ENCODE measurements at places on chromosomes 5 and 9. TPM values are rescaled to one million over a fixed set of nuclear protein-coding genes. Genes with fewer than 3 reads are reported as not detected.
A peak's percentile ranks its signal among the peaks of the same experiment; 100 is the strongest.

GRCh38 chr9:99762470-99762869 lies 59.2 kb upstream of the NR4A3 start:
- DNase-seq, result no peak

DNA sequence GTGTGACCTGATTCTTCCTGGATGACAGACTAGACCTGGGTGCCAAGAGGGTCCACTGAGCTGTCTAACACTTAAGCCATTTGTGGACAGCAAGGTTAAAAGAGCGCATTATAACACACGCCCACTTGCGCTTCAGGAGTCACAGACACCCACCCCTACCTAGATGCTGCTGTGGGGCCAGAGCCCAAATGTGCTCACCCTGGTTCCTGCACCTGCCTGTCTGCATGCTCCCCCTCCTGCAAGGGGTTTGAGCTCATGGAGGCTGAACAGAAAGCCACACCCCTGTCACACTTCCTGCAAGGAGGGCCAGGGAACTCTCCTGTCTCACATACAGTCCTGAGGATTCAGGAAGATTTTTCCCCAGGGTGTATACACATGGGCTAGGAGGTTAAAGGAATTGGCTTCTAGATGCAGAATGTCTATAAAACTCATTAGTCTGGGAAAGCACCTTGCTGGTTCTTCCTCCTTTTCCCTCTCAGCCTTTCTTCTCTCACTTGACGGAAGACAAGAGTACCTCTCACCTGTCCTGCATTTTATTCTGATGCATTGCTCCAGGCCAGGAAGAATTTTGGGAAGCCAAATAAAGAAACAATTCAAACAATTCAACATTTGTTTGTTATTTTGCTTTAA lies 87.4 kb upstream of the LHFPL2 start:
- no peak for DNase-seq

DNA sequence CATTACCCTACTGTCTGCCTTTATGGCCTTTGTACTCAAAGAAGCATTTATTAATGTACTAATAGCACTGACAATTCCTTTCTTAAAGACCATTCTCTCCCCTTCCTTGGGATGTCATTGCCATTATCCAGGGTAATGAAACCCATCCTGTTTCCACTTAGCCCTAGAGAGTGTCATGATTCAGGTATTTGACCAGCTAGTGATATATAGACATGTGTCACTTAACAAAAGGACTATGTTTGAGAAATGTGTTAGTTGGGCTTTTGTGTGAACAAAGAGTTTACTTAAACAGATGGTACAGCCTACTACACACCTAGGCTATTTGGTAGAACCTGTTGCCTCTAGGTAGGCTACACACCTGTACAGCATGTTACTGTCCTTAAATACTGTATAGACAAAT lies 2.0 kb downstream of the ATP6V0E1 start:
- DNase-seq, result no peak

DNA sequence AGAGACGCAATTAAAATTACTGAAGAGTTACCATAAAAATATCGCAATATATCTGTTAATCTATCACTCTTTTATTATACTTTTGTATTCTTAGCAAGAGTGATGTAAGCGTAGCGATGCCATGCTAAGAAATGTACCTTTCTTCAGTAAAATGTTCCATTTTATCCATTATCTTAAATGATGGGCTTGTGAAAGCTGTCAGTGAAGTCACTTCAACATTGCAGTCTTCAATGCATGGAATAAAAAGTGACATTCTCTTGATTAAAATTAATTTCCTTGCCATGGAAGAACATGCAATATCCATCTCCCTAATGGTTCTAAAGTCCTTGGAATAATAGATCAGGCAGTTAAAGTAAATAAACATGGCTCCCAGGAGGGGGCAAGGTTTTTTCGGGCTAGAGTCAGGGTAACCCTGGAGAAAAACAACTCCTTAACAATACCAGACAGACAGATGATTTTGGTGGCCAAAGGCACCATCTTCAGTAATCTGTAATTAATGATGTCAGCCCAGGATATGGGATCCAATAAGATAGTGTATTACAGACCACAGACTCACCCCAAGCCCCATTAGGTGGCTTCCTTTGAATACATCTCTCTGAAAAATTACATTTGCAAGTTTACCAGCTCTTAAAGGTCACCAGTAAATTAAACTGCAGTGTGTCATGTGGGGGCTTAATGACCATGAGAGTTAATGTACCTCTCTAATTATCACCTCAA lies 677.1 kb downstream of the DTWD2 start:
- no peak for DNase-seq

DNA sequence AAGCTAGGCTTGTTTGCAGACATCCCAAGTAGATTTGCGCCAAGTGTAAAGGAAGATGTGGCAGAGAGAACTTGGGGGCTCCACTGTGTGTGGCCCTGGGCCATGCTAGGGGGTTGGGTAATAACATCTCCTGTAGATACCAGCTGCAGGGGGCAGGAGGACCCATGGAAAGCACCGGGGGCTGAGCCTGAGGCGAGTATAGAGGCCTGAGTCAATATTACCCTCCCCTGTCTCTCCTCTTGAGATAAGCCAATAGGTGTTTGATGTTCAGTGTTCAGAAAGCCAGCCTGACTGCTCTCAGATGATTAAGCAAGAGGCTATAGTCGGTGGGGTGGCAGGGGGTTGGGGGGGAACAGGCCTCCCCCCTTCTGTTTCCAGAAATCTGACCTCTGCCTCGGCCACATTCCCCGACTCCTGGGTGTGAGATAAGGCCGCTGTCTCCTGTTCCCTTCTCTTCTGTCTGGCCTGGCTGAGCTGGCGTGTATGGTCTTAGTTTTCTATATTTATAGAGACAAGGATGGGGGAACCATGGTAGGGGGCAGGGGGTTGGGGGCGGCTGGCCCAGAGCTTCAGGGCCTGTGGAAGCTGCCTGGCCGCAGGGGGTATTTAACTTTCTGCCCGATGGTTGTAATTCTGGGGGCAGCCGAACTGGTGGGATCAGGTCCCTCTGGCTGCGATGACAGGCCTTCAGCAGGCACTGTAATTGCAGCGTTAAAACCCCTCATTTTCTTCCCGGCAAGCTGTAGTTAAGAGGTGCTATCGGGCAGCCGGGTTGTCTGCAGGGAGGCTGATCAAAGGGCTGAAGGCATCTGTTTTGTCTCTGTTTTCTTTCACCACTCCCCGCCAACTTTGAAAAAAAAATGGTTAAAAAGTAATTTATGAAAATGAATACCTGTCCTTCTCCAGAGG lies 292.0 kb downstream of the NSG2 start:
- no peak for DNase-seq

- DNase-seq, result no peak
Measured at GRCh38 chr5:107324071-107324470, 346.7 kb downstream of the EFNA5 start.

- DNase-seq, result no peak
Measured at GRCh38 chr9:6938873-6939272, 181.1 kb downstream of the KDM4C start.

GRCh38 chr9:110744715-110745384 lies 76.3 kb downstream of the MUSK start:
- peak; percentile 97 for DNase-seq

GRCh38 chr9:4425319-4426045 lies 64.8 kb upstream of the SLC1A1 start:
- peak; percentile 56 for DNase-seq

DNA sequence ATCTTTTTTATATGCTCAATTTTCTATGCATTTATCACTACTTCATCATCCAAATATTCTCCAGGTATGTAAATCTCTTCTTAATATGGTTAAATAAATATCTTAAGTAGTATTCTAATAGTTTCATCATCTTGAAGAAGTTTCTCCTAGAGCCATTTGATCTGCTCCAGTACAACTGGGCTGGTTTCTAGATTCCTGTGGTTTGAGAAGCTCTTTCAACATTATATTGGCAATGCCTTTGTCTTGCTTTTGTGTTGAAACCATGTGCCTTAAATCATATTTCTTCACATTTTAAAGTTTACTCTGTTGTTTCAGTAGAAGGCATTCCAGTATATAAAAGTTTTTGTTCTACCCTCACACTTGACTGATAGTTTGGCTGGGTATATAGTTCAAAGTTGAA lies 27.6 kb downstream of the MBLAC2 start:
- peak; percentile 33 for DNase-seq

DNA sequence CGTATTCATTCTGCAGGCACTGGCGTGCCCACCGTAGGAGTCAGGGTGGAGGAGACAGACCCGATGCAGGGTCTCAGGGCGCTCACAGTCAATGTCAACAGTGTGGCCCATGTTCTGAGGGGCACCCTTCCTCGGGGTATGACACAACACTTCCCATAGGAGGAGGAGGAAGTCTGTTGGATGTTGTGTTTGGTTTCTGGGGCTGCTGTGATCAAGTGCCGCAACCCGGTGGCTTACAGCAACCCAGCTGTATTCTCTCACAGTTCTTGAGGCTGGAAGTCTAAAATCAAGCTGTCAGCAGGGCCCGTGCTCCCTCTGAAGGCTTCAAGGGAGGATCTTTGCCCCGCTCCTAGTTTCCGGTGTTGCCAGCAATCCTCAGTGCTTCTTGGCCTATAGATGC lies 5.6 kb upstream of the HNRNPAB start:
- DNase-seq, result no peak

- DNase-seq, result peak; percentile 22
Measured at GRCh38 chr9:97487107-97487506, 14.4 kb upstream of the TMOD1 start.

- DNase-seq, result no peak
Measured at GRCh38 chr9:108787690-108788048, 68.1 kb downstream of the ACTL7B start.

- DNase-seq, result no peak
Measured at GRCh38 chr5:123007182-123007581, 29.3 kb downstream of the PPIC start.

GRCh38 chr9:128905964-128906363 lies 14.8 kb upstream of the PHYHD1 start:
- DNase-seq, result no peak

- DNase-seq, result no peak
Measured at GRCh38 chr5:58346041-58346440, 113.8 kb downstream of the PLK2 start.

- DNase-seq, result peak; percentile 99
Measured at GRCh38 chr5:39760385-39761198, 335.8 kb upstream of the DAB2 start.

GRCh38 chr5:168315416-168316138 lies 24.1 kb downstream of the WWC1 start:
- DNase-seq, result no peak

GRCh38 chr5:132497488-132497997 lies 7.0 kb upstream of the IRF1 start:
- DNase-seq, result peak; percentile 93

GRCh38 chr5:36877667-36878391 lies 1.3 kb downstream of the NIPBL start:
- DNase-seq, result peak; percentile 31

GRCh38 chr9:125586172-125586511 lies 120.9 kb downstream of the MAPKAP1 start:
- no peak for DNase-seq

DNA sequence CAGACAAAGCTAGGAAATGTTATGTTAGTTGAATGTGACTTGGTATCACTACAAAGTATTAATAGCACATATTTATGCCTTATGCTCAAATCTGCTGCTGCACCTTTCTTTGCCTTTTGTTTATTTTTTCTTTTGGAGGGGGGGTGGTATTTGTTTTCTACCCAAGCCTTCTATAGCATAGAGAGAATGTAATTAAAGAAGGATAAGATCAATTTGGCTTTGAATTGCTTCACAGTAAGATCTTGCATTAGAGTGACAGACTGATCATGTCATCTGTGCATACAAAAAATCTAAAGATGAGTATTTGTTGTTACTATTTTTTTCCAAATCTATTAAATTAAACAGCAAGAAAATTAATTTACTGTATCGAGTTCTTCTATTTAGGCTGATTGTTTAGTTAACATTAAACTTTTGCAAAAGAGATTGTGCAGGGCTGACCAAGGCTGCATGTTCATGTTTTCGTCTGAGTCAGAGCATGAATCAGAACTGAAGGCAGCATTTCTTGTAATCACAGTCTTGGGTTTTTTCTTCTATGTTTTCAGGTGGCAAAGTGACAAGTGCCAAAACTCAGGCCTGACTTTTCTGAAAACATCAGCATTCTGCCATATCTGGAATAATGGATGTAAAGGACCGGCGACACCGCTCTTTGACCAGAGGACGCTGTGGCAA lies 1007.1 kb upstream of the WWC1 start:
- no peak for DNase-seq

- DNase-seq, result no peak
Measured at GRCh38 chr5:96331681-96332361, 101.2 kb downstream of the PCSK1 start.

DNA sequence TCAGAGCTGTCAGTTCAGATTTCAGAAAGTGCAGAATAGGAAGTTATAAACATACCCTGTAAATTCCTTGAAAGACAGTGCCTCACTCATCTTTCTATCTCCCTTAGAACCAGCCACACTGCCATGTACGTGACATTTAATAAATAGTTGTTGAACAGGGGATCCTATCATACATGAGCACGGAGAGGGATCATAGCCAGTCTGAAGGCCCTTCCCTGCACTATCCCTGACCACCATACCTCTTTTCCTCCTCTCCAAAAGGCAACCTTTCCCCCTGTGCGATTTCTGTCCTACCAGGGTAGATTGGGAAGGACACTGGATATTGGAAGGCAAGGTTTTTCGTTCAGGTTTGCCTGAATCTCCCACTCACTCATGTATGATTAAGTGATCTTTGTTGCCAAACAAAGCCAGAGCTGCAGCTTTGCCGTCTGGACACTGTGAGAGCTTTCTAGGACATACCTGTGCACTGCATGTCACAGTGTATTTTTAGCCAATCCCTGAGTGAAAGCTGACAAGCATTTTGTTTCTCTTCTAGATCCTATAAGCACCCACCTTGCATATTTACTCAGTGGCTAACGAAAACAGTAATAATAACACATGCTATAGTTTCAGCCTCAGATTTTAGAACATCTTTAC lies 986.5 kb upstream of the WWC1 start:
- DNase-seq, result no peak

DNA sequence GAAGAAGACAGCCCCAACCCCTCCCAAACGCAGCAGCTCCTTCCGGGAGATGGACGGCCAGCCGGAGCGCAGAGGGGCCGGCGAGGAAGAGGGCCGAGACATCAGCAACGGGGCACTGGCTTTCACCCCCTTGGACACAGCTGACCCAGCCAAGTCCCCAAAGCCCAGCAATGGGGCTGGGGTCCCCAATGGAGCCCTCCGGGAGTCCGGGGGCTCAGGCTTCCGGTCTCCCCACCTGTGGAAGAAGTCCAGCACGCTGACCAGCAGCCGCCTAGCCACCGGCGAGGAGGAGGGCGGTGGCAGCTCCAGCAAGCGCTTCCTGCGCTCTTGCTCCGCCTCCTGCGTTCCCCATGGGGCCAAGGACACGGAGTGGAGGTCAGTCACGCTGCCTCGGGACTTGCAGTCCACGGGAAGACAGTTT lies 12.5 kb downstream of the QRFP start:
- no peak for DNase-seq

GRCh38 chr9:105157171-105157583 lies 87.3 kb upstream of the SLC44A1 start:
- DNase-seq, result peak; percentile 72

SHB gene
- 33.2 TPM for total RNA-seq

FRMPD1 gene
- total RNA-seq, result 1.1 TPM

TEK gene
- total RNA-seq, result 3.3 TPM

MYOT gene
- total RNA-seq, result not detected

FREM1 gene
- not detected for total RNA-seq

CDKN2A gene
- 310 TPM for total RNA-seq

MCTP1 gene
- total RNA-seq, result 16.6 TPM

NKD2 gene
- not detected for total RNA-seq

IL5 gene
- not detected for total RNA-seq

LHX6 gene
- total RNA-seq, result not detected

All from LHCN-M2 (cell line).